ENCODE measurements at places on chromosomes 6 and 20.

DNA sequence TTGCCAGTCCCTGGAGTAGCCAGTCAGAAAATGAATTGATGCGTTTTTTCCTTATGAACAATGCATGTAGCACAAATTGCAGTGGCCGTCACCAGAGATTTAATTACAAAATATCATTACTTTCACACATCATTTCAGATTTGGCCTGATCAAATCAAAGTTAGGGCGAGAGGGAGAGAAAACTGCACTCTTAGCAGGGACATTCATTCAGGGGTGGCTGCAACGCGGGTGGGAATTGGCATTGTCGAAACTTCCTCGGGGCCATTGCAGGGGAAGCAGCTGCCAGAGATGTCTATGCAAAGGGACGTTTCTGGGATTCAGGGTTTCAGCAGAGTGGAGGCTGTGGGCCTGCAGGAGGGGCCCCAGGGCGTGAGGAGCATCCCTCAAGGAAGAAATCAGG, 76.5 kb upstream of the TOP1 start:
- no peak for DNase-seq

DNA sequence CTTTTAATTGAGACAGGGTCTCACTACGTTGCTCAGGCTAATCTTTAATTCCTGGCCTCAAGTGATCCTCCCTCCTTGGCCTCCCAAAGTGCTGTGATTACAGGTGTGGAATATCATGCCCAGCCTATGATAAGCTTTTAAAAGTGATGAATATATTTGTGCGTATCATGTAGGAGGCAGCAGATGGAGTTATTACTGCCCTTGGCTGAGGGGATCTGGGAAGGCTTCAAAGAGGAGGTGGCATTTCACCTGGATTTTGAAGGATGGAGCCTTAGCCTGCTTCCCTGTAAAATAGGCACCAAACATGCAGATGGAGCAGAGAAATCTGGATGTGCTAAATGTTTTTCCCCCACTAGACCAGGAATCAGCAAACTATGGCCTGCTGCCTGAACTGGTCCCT, 10.1 kb downstream of the PIM1 start:
- DNase-seq, result no peak

DNA sequence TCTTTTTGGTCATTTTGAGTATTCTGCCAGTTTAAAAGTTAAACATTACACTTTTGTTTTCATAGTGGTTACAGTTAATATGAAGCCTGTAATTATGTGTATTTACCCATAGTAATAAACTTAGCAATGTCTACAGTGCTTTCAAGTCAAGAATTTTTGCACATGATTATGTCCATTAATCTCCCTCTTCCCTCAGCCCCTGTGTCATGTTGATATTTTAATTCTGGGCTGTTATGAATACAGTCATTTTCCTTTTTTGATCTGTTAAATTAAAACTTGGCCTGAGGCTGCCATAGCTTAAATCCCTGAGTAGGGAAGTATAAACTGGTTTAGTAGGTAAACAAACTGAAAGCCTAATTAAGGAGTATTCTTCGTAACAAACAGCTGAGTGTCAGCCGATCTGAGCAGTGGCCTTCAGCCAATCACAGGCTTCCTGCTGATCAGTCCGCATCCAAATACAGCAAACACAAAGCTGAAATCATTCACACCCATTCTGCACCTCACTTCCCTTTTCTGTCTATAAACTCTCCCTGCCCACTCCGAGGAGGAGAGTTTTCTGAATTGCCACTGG, 9.5 kb upstream of the SFT2D1 start:
- DNase-seq, result no peak

DNA sequence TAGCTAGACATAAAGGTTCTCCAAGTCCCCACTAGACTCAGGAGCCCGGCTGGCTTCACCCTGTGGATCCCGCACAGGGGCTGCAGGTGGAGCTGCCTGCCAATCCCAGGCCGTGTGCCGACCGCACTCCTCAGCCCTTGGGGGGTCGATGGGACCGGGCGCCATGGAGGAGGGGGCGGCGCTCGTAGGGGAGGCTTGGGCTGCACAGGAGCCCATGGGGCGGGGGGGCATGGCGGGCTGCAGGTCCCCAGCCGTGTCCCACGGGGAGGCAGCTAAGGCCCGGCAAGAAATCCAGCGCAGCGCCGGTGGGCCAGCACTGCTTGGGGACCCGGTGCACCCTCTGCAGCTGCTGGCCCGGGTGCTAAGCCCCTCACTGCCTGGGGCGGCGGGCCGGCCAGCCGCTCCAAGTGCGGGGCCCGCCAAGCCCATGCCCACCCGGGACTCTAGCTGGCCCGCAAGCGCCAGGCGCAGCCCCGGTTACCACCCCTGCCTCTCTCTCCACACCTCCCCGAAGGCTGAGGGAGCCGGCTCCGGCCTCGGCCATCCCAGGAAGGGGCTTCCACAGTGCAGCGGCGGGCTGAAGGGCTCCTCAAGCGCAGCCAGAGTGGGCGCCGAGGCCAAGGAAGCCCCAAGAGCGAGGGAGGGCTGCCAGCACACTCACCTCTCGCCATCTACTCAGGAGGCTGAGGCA, 26.5 kb upstream of the ID1 start:
- no peak for DNase-seq

DNA sequence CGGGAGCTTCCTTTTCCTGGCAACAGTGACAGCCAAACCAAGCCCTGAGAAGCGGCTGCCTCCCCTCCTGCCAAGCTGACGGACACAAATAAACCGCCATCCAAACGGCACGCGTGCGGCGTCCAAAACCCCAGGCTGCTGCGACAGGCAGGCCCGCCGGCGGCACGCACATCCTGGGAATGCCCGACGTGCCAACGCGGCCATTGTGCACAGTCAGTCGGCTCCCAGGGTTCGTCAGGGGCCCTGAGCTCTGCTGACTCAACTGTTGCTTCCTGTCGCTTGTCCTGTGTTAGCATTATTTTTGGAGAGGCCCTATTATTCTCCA, 6.8 kb downstream of the JAG1 start:
- no peak for DNase-seq

DNA sequence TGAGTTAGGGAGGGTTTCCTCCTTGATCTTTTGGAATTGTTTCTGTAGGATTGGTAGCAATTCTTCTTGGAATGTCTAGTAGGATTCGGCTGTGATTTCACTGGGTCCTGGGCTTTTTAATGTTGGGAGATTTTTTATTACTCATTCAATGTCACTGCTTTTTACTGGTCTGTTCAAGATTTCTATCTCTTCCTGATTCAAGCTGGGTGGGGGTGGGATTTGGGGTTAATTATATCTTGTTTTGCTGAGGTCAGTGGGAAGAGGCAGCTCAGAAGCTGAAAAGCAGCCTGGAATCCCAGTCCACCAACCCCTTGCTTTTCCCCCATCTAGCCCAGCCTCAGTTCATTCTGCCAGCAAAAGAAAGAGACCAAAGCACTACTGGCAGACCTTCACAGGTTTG, 39.6 kb downstream of the SUMO4 start:
- no peak for DNase-seq

- DNase-seq, result no peak
These were observed 3.7 kb upstream of the PRND start for GRCh38 chr20:4717816-4718570.

- DNase-seq, result no peak
These were observed 42.8 kb upstream of the ARFGEF2 start for GRCh38 chr20:48878534-48879248.

DNA sequence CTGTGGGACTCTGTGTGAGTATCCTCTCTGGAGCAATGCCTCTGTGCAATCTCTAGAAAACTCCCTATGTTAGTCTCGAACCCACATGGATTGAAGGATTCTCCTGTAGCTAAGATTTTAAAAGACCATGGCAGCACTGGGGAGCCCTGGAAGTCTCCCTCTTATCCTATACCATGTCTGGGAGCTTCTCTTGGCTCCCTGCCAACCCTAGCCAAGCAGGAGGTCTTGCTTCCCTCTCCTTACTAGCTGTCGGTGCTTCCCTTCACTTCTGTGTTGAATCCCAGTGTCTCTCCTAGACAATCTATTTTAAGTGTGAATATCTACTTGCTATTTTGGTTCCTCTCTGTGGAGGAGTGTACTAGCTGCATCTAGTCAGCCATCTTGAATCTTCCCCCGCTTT, 118.8 kb upstream of the NRN1 start:
- DNase-seq, result no peak

GRCh38 chr6:69825904-69826303, 29.1 kb upstream of the LMBRD1 start:
- DNase-seq, result no peak

DNA sequence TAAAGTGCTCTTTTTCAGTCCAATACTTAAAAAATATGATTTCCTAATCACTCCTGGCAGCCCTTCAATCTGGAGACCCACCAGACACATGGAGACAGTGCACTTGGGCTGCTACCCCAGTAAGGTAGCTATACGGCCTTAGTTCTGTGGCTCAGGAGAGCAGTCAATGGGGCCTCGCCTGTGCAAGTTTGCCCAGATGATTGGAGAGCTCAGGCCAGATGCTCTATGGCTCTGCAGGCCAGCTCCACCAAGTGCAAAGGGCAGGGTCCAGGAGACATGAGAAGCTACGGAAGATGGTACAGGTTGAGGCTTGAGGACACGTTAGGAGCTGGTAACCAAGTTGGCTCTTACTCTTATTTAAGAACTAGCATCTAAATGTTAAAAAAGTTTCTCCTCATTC, 30.7 kb downstream of the STK38 start:
- no peak for DNase-seq

GRCh38 chr20:42652266-42652665, 537.4 kb downstream of the PTPRT start:
- DNase-seq, result no peak

DNA sequence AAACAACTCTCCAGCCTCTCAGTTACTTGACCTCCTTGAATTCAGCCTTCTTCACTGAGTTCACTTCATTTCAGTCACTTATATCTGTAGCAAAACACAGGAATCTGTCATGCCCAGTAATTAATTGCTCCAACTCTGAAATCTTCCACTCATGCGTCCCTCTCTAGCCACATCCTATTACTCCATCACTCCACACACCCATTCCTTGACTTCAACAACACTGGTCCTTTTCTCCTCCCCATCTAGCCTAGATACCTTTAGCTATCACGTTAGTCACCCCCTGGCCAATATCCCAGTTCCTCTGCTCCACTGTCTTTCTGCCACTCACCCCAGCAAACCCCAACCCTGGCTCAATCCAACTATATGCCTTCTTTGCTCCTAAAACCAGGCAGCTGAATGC, 7.7 kb downstream of the ZHX3 start:
- no peak for DNase-seq

DNA sequence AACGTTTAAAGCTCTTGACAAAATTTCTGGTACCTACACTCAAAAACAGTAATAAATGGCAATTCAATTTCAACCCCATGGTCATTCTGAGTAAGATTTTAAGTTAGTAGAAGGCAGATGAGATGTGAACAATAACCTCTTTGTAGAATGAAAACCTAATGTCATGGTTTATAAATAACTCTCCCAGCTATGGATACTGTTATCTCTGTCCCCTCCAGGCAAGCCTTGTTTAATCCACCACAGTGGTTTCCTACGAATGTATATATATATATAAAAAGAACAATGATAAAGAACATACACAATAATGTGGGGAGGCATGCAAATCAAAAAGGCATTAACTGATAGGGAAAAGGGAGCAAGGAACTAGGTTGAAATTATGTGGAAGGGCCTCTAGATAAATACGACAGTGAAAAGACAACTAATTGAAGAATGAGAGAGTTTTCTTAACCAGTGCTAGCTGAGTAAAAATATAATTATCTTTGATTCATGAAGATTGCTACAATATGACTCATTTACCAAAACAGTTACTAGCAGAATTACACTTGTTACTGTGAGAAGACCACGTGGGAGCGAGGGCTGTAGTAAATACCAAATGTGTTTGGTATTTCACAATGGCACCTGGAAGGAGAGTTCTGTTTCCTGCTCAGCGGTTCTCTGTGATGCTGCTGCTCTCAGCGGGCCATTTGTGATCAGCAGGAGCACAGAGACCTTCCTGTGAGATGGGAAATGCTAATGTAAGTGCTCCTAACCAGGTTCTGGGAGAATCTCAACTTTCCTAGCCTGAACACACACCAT, 173.7 kb downstream of the MBOAT1 start:
- no peak for DNase-seq

DNA sequence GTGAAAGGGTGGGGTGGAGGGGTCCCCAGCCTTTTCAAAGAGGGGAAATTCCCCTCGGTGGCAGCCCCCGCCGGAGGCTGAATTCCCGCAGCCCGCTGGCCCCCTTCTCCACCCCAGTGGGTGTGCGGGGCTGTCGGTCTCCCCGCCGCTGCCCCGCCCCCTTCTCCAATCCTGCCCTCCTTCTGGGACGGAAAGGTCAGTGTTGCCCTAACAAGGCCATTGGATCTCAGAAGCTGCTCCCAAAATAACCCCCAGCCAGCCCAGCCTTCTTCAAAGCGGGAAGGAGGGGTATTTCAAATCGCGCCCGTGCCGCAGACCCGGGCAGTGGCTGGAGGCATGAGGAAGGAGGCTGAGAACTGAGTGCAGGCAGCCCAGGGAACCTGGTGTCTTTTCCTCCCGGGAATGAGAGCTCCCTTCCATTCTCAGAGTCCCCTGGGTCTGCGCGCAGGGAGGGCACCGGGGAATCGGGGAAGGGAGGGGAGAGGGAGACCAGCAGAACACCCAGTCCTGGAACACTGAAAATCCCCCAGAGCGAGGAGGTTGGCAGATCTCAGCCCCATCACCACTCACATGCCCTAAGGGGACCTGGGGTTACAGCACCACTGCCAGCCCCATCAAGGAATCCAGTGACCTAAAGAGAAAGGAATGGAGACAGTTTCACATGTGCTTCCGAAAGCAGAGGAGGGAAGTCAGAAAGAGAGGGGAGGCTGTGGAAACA, at the start of gene JPH2:
Gene JPH2, minus strand, starts transcription at position 135 of the 718 bp plus-strand sequence. CDS start 483 bp downstream, outside the sequence.
- no peak for DNase-seq

All from stimulated activated CD8-positive, alpha-beta memory T cell treated with anti-CD3 and anti-CD28 coated beads, Interleukin-15, amount 100 ng/mL, for 24 hours (primary cell).